ENCODE measurements at places on chromosomes 2 and 18.
A peak's percentile ranks its signal among the peaks of the same experiment; 100 is the strongest.

DNA sequence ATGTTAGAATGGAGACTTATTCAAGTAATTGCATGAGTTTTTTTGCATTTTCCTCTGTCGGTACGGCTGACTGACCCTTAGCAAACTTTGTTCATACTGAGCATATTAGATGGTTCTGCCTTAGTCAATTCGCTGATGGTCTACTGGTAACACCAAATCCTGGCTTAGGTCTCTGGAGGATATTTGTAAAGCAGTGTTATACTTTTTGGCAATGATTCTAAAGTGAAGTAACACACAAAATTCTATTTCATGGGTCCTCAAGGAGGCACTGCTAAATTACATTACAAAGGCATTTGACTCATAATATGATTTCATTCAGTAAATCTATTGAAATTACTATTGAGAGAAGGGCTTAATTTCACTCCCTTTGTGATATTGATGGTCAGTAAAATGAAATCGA is 246.8 kb upstream of the RASGRP3 start:
- DNase-seq, result no peak

- no peak for DNase-seq
Observed at GRCh38 chr2:100832885-100833284, 12.9 kb downstream of the NPAS2 start.

GRCh38 chr2:3959372-3959771 is 256.0 kb downstream of the DCDC2C start:
- DNase-seq, result no peak

- DNase-seq, result no peak
Observed at GRCh38 chr18:80178935-80179818, 68.1 kb downstream of the PARD6G start.

DNA sequence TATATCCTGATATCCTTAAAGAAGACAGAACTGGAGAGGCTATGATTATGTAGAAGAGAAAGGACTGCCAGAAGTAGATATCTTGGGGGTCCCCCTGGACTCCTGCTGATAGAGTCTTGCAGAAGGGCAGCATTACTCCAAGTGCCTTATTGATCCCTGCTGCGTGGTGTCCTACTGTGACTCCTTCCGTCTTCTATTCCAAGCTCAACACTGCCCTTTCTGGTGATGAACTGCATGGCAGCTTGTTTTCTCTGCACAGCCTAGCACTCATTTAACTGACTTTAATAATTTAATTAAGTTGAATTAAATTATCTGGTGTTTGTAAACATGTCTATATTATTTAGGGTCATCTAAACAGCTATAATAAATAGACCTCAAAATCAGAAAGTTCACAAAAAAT is 194.1 kb upstream of the DSEL start:
- no peak for DNase-seq

DNA sequence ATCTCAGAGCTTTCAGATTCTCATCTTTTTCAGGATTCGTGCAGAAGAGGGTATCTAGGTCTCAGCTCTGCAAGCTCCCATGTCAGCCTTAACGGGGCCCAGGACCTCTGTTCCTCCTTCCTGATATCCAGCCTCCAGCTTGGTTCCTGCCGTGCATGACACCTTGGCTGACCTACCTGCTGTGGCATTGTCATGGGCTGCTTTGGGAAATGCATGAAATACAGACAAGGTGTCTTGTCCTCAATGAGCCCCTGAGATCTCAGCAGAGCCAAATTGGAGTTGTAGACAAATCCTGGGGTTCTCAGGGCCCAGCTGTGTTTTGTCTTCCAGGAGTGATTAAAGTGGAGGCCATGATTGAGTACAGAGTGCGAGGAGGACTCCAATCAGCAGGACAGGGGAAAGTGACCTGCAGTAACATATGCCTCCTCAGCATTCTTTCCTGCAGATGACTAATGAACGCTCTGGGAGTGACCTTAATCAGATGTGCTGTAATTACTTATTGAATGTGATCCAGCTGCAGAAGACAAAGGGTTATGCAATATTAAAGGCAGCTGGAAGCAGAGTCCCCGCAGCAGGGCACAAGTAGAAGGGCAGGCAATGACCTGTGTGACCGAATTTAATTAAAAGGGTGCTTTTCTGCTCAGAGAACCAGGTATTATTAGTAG is 141.1 kb downstream of the CCBE1 start:
- DNase-seq, result no peak

GRCh38 chr2:146820672-146821071 is 1024.2 kb upstream of the ACVR2A start:
- DNase-seq, result no peak

GRCh38 chr18:74264303-74265020 is 27.3 kb downstream of the CYB5A start:
- DNase-seq, result peak; percentile 39

DNA sequence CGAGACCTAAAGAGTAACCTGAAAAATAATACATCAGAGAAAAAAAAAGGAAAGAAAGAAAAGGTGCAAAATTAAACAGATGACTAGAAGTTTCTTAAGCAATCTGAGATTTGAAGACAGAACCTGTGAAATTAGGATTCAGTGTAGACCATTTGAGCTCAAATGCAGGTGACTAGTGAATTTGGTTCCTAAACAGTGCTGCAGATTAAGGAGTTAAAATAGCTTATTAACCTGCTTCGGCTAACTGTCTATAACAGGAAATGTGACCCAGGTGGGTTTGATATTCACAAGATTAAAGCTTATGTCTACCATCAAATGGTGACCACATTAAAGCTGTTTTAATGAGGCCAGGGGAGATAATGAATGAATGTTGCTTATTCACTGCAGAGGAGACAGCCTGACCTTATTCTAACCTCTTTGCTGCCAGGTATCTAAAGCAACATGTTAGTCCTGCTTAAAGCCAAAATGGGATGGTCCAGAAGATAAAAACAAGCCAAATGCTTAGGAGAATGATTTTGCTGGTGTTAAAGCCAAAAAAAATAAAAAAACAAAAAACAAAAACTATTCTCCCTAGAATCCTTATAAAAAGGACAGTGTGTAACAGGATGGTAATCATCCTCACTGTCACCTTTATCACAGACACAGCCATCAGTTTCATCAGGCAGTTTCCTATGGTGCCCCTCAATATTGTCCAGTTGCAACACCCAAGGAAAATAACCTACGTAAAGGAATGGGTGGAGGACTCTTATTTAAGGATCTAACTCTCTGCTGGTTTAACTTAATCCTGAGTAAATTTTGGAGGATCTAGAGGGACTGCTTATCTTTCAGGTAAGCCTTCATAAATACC is 769.0 kb upstream of the ZEB2 start:
- no peak for DNase-seq

GRCh38 chr2:70613521-70613920 is 59.9 kb upstream of the TGFA start:
- no peak for DNase-seq

Measured in activated CD4-positive, alpha-beta T cell treated with anti-CD3 and anti-CD28 coated beads for 36 hours (primary cell).